ENCODE measurements at places on chromosomes 6 and 20. TPM values are rescaled to one million over a fixed set of nuclear protein-coding genes. Genes with fewer than 3 reads are reported as not detected.

DNA sequence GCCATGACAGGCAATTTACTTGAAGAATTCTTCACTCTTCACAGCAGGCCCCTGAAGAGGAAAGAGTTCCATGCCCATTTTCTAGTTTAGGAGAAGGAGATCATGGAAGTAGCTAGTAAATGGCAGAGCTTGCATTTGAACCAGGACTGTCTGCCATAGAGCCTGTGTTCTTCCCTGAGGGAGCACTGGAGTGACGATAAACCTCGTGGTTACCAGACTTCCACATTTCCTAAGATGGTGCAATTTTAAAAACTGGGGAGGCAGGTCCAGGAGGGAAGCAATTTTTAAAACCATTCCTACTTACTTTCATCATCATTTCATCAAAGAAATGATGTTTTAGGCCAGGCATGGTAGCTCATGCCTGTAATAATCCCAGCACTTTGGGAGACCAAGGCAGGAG is 36.8 kb downstream of the STK35 start:
- no peak for DNase-seq

GRCh38 chr6:31202259-31203166 is 32.0 kb upstream of the POU5F1 start:
- DNase-seq, result no peak

- DNase-seq, result no peak
These were observed 15.7 kb downstream of the PLAGL2 start for GRCh38 chr20:32191873-32192272.

DNA sequence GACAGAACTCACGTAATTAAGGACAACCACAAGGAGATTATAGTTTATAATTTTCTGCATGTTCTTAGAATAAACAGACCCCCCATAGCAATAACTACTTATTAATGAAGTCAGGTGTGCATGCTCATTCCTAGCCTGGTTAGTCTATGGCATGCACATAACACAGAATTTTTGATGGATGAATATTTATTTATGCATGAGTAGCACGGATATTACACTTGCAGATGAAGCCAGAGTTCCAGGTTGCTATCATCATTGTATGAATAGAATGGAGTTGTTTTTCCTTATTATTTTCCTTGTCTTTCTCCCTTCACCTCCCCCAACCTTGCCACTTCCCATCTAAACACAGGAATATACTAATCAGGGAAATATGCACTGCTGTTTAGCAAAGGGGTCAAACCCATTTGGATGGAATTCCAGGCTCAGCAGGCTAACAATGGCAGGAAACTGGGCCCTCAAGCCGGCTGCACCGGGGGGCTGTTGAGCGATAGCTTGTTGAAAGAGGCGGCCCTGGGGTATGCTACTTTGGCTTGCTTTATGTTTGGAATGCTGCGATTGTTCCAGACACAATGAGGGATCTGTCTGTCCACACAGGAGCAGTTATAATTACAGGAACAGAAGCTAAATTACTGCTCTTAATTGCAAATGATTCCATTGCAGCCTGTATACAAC is 112.6 kb downstream of the TMEM170B start:
- no peak for DNase-seq

DNA sequence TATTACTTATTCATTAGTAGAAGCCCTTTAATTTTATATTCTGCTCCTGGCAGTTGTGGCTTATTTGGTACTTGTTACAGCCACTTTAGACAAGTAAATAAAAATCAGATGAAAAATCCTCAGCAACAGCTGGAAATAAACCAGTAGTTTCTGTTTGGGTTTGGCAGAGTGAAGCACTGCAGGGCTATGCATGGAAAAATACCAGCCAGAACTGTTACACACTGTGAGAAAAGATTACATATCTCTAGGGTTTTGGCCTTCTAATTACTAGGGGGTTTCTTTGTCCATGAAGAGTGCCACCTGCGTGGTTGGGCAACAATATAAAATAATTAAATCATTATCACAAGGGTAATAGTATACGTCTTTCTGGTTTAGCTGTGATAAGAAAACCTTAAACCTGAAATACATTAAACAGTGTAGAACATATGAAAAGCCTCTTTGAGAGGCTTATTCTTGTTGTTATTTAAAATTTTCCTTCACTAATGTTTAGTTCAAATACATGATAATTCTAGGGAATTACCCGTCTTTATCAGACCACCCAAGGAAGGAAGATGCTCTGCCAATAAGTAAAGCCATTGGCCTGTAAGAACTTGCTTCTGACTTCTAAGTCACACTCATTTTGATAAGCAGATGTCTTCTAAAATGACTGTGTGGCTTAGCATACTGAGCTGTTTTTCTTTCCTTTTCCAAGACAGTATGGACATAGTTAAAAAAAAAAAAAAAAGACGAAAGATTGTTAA is 320.0 kb upstream of the FLRT3 start:
- DNase-seq, result no peak

- DNase-seq, result no peak
These were observed 105.0 kb downstream of the PTPRK start for GRCh38 chr6:128415387-128415786.

DNA sequence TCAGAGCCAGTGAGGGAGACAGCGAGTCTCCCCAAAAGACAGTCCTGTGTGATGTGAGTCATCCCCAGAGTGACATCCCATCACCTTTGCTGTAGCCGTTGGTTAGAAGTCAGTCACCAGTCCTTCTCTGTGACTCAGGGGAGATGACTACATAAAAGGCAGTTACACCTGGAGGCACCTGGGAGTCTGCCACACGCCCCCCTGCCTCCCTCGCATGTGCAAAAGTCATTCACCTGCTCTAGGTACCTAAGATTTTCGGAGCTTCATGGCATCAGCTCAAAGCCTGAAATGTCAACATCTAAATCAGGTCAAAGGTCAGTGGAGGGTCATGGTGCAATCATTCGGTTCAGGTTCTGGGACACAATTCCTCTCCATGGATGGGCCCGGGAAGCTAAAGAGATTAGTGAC is 50.3 kb downstream of the PRR18 start:
- DNase-seq, result no peak

GRCh38 chr6:36297511-36297910 is 27.7 kb downstream of the PNPLA1 start:
- DNase-seq, result no peak

- peak; percentile 31 for DNase-seq
These were observed 26.1 kb upstream of the TBC1D7 start for GRCh38 chr6:13354331-13355042.

GRCh38 chr20:36929290-36929689 is 22.2 kb downstream of the SAMHD1 start:
- no peak for DNase-seq

DNA sequence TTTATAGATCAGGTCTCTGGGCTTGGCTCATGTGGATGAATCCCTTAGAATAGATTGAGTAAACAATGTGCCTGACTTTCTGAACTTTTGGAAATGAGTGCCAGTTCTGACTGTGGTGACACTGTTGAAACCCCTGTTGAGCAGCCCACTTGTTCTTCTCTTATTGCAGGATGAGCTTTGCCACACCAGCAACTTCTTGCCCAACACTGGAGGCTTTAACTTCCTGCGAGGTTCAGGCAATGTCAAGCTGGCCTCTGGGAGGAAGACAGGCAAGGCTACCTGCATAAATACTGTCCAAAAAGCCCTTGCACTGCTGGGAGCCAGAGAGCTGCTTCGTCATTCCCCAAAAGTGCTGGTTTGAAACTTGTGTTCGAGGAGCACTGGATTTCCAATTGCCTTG is 32.8 kb upstream of the SMIM8 start:
- DNase-seq, result no peak

- no peak for DNase-seq
These were observed 32.6 kb downstream of the PSMG4 start for GRCh38 chr6:3291346-3291745.

GRCh38 chr6:164569509-164569908 is 739.9 kb downstream of the C6orf118 start:
- DNase-seq, result no peak

GRCh38 chr20:40073535-40074111 is 615.4 kb downstream of the MAFB start:
- no peak for DNase-seq

- DNase-seq, result no peak
These were observed 304.4 kb upstream of the JAG1 start for GRCh38 chr20:10978019-10978702.

- DNase-seq, result no peak
These were observed 15.4 kb downstream of the PTK7 start for GRCh38 chr6:43091436-43091991.

DNA sequence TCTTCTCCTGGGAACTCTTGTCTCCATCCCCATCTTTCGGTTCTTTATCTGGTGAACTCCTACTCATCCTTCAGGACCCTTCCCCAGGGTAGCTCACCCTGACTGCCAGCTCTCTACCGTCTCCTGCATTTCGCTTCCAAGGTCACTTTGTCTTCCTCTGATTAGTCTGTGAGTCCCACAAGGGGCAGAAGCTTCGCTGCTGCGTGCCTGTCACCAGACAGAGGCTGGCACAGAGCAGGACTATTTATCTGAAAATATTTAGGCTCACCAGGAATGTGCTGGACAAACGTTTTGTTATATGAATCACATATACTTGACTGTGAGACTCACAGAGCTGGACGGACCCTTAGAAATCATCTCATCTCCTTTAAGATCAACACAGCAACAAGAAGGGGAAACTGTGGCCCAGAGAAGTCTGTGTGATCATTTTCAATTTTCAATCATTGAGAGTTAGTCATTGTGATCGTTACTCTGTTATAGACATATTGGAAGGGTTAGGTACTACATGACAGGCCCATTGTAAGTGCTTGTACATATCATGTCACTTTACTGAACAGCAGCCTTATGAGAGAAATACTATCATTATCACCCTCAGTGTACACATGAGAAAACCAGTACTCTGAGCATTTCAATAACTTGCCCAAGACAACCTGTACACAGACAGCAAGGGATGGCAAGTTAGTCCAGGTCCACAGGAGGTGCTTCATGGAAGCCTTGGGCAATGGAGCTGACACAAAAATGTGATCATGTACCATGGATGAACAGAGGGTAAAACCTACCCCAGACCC is 51.4 kb downstream of the JPH2 start:
- no peak for DNase-seq

CDH26 gene
- polyA plus RNA-seq, result 1.6 TPM

SUMO4 gene
- 1.0 TPM for polyA plus RNA-seq

EMILIN3 gene
- polyA plus RNA-seq, result 7.7 TPM

AP5S1 gene
- 10.6 TPM for polyA plus RNA-seq

TRIM10 gene
- polyA plus RNA-seq, result 0.27 TPM

GSTA1 gene
- 0.85 TPM for polyA plus RNA-seq

CYP39A1 gene
- polyA plus RNA-seq, result 6.8 TPM

ENPP1 gene
- polyA plus RNA-seq, result 25.9 TPM

NELFE gene
- polyA plus RNA-seq, result 89.9 TPM

RBM24 gene
- 1.2 TPM for polyA plus RNA-seq

EYA4 gene
- 15.3 TPM for polyA plus RNA-seq
